ENCODE measurements at places on chromosomes 1 and 21. TPM values are rescaled to one million over a fixed set of nuclear protein-coding genes. Genes with fewer than 3 reads are reported as not detected.
A peak's percentile ranks its signal among the peaks of the same experiment; 100 is the strongest.

DNA sequence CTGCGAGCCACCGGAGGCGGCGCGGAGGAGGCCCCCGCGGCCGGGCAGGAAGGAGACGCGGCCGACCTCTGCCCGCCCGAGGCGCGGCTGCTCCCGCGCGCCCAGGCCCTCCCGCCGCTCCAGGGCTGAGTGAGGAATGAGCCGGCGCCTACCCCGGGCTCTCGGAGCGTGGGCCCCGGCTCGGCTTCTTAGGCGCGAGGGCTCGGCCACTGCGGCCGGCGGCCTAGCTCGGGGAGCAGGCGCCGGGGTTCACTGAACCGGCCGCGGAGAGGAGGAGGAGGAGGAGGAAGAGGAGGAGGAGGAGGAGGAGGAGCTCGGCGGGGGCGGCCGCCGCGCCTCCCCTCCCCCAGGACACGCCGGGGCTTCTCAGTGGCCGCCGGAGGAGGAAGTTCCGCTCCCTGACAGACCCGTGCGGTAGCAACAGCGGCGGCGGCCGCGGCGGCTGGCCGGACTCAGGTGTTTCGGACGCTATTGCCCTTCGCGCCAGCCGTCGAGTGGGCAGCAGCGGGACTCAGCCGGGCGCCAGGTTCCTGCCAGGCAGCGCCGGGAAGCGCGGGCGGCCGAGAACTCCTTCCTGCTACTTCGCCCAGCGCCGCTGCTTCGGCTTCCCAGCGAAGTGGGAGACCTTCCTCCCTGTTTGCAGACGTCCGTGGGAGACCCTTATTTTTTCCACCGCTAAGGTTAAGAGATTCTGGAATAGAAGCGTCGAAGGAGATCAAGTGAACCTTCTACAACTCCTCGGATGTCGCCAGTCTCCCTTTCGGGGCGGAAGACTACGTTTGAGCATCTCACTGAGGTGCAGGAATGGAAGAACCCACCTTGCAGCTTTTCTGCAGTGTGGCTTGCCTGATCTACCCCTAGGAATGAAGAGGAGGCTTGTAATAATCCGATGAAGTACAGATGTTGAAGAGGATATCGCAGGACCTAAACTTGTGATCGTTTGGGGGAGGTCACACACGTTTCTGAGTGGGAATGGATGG, at the start of gene MAN1A2:
TSS of gene MAN1A2 (plus strand) at position 404 of the 980 bp plus-strand sequence. CDS start 735 bp downstream, outside the sequence.
- peak; percentile 63 for DNase-seq

- peak; percentile 70 for DNase-seq
These were observed 26.6 kb downstream of the CAPZA1 start for GRCh38 chr1:112646225-112646624.

- no peak for DNase-seq
These were observed 36.8 kb downstream of the NTPCR start for GRCh38 chr1:232987046-232987773.

- no peak for DNase-seq
These were observed 67.6 kb downstream of the MTR start for GRCh38 chr1:236862615-236863211.

DNA sequence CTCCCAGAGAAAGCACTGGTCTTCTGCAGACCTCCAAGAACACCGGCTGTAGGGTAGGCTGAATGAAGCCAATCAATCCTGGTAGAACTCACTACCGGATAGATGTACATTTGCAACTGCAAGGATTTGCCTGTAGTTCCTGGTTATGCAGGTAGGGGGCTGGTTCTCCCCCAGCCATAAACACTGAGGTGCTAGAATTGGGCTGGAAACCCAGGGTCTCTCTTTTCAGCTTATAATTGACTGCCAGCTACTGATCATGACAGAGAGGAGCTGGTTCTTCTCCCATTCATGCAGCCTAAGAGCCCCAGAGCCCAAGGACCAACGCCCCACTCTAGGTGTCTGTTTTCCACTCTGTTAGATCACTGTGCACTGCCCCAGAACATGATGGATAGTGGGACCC, 21.5 kb upstream of the MTARC2 start:
- DNase-seq: no peak

GRCh38 chr21:19724081-19724480, 1274.1 kb upstream of the NCAM2 start:
- DNase-seq: no peak

DNA sequence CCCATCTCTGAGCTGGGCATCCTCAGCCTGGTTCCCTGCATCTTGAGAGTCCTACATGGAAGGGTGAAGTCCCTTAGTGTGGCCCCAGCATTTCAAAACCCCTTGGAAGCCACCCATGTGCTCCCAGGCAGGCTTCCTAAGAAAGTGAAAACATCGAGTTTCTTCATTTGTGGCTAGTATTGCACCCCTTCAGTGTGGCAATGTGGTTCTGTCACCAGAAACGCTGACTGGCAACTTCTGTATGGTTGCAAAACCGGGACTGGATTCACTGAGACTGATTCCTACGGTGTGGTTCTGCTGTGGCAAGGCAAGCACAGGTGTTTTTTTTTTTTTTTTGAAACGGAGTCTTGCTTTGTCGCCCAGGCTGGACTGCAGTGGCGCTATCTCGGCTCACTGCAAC, 9.0 kb upstream of the IFNGR2 start:
- no peak for DNase-seq

GRCh38 chr1:244445320-244446181, 6.2 kb downstream of the ADSS2 start:
- no peak for DNase-seq

DNA sequence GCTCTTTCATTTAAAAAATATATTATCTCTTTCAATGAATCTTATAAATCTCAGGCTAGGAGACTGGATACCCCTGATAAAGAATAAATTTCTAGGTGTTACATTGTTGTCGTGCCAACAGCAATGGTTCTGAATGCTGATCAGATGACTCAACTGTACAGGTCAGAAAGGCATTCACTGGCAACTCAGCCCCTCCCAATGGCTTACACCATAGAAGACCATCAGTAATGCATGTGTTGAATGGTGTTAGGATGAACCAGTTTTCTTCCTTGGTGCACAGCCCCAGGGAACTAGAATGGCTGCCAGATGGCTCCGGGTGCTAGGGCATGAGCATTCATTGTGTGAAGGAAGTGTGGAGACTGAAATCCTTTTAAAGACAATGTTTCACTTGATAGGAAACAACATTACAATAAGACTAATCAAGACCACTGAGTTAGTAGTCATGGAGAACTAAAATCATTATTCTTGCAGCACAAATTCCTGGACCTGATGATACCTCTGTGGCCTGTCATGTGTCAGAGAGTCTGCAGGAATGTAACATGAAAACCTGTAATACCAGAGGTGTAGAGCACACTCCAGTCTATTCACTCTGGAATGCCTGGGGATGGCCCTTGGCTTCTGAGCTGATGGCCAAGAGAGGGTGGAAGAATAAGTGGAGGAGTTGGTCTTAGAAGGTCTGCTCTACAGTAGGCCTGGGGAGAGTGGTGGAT, 187.7 kb upstream of the LMO4 start:
- peak; percentile 49 for DNase-seq

DNA sequence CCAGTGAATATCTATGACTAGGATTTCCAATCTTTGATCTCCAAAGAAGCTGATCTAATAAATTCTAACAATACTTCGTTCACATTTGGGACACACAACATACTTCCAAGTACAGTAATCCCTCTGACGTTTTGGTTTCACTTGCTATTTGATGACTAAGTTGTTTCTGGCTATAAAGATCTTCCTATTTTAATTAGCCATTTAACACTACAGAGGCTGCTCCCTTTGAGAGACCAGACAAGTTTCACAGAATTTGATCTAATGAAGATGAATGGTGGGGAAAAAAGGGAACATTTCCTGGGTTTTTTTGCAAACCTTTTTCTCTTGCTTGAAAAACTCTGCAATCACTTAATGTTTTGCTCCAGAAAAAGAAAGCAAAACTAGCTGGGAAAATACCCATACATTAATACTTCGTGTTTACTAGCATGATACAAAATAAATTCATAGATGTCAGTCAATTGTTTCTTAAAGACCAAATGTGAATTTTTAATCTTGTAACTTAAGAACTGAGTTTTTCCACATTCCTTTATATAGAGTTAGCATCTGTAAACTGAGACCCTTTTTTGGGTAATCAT, 28.0 kb upstream of the GLIS1 start:
- peak; percentile 64 for DNase-seq

Gene C1orf53
- polyA plus RNA-seq: 3.1 TPM

Gene C4BPA
- polyA plus RNA-seq: not detected

Gene PROK1
- polyA plus RNA-seq: not detected

Gene ZBTB21
- 3.3 TPM for polyA plus RNA-seq

Gene MIXL1
- polyA plus RNA-seq: 0.07 TPM

Gene PPM1J
- polyA plus RNA-seq: 10.1 TPM

Gene HCRTR1
- polyA plus RNA-seq: not detected

Data from foreskin keratinocyte (primary cell).